ENCODE measurements at places on chromosomes 12 and 14.

DNA sequence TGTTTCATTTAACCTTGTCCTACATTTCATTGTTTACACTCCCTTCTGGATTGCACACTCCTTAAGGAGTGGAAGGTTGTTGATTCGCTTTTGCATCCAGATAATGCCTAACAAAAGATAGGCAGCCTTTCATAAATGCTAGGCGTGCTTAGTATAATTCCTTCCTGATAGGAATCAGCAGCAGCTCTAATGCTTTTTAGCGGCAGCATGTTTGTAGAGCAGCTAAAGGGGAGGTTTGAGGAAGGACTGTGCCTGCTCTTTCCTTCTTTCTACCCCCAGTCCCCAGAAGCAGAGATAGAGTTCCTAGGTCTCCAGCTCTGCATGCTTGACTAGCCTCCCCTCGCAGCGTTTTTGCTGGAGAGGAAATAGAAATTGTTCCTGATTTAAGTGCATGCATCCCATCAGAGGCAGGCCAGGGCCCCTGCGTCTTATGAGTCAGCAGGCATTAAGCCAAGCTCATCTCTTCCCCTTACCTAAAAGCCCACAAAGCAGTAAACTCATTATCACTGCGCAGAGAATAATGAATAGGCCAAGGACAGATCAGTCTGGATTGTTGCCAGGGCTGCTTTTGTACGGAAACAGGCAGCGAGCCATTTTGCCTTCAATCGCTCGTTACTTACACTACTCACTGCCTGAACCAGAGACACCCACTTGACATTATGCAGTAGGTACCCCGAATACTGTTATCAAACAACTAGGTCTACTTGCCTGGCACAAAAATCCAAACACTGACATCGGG lies 14.0 kb upstream of the TBPL2 start:
- peak; percentile 93 for DNase-seq

DNA sequence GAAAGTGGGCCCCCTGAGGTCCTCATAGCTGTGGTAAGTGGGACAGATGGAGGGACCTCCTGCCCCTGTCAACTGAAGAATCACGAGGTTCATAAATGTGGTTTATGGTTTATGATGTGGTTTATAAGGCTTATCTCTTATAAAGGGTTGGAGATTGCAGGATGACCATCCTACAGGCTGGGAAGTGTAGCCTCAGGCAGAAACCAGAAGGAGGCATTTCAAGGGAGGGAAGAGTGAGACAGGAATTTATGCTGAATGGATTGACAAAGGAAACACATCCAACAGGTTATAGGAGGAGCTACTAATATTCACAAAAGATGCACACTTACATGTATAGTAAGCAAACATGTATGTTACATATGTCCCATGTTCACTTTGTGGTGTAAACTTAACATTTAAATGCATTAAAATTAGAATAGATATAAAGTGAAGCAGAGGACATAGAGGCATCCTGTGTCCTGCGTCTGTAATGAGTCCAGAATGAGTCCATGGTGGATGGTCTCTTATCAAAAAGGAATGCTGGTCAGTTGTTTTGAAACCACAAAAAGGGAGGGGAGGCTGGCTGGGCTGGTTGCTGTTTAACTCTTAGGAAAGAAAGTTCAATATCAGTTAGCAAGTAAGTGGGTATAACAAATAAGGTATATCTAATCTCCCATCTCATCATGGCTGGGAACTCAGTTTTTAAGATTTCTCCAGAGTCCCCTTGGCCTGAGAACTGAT lies 149.0 kb upstream of the RMST start:
- no peak for DNase-seq

- DNase-seq: no peak
Observed at GRCh38 chr12:118292836-118293235, 79.9 kb downstream of the TAOK3 start.

DNA sequence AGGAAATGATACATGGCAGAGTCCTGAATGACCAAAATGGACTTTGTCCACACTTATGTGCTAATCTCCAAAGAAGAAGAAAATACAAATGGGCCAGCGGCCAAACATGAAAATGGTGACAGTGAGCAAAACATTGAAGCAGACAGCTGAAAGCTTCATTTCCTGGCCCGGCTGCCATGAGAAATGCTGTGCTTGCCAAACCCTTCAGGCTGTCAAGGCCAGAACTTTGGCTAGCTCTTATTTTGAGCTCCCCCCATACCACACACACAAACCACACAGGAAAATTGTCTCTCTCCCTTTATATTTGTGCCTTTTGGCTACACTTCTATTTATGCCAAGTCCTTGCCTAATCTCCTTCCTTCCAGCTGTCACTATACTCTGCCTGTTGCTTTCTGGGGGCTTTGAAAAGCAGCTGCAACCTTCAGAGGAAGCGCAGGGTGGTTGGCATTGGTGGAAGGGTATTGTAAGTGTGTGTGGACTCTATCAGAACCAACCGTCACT lies 323.8 kb downstream of the RAD51B start:
- peak; percentile 65 for DNase-seq

GRCh38 chr12:22209422-22209821 lies 125.1 kb downstream of the ST8SIA1 start:
- DNase-seq: no peak

All from dermis blood vessel endothelial cell (primary cell).